ENCODE measurements at places on chromosomes 1 and 21.

DNA sequence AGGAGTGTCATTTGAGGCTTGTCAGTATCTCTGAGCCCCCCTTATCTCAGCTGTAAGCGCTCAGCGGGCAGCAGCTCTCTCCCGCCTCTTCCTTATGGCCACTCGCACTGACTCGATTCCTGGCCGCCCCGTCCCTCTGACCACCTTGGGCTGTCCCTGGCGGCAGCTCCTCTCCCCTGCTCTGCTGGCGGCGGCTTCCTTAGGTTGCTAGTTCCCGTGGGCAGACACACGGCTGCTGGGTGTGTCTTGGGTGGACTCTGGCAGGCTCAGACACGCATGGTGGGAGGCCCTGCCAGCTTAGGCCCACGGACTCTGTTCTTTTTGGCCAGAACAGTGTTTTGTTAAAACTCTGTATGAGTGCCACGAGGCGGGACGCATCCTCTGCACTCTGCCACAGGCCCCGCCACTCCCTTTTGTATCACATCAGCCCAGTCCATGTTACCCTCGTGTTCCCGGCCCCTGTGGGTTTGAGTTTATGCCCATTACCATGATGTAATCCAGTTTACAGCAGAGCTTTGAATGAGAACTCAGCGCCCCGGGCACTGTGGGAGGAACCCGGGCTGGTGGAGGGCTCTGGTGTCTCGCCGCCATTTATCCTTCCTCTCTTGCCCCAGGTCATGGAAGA, 45.9 kb downstream of the COQ8A start:
- no peak for DNase-seq

- DNase-seq = no peak
Observed at GRCh38 chr1:99727575-99728185, 38.8 kb downstream of the FRRS1 start.

- DNase-seq = no peak
Observed at GRCh38 chr1:68120136-68120791, 69.8 kb upstream of the DIRAS3 start.

DNA sequence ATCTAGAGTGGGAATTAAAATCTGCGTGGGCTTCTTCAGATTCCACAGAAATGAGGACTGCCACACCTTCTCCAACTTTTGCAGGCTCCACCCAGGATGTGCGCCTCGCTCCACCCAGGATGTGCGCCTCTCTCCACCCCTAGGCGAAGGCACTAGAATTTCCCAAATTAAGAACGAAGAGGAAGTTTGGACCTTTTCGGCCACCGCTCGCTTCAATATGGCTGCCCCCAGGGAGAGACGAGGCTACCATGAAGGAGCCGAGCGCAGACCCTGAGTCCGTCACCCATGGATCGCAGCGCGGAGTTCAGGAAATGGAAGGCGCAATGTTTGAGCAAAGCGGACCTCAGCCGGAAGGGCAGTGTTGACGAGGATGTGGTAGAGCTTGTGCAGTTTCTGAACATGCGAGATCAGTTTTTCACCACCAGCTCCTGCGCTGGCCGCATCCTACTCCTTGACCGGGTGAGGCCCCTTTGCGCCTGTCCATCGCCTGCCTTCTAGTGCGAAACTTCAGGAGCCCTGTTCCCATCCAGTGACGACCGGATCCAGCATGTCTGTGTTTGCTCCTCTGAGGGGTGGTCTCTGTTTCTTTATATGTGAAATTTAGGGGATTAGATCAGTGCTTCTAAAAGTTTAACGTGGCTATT, at the start of the genes CRYZ and TYW3:
TSS of gene CRYZ (minus strand) at position 91 of the 644 bp plus-strand sequence. CDS start 8,229 bp downstream, outside the sequence.
TSS of gene TYW3 (plus strand) at position 193 of the 644 bp plus-strand sequence. CDS start at position 286, 93 bp downstream.
- peak; percentile 59 for DNase-seq

GRCh38 chr1:2019172-2019543, at the start of gene GABRD:
TSS of gene GABRD (plus strand) at chr1:2019345. CDS start at chr1:2019424, 79 bp downstream.
- no peak for DNase-seq

DNA sequence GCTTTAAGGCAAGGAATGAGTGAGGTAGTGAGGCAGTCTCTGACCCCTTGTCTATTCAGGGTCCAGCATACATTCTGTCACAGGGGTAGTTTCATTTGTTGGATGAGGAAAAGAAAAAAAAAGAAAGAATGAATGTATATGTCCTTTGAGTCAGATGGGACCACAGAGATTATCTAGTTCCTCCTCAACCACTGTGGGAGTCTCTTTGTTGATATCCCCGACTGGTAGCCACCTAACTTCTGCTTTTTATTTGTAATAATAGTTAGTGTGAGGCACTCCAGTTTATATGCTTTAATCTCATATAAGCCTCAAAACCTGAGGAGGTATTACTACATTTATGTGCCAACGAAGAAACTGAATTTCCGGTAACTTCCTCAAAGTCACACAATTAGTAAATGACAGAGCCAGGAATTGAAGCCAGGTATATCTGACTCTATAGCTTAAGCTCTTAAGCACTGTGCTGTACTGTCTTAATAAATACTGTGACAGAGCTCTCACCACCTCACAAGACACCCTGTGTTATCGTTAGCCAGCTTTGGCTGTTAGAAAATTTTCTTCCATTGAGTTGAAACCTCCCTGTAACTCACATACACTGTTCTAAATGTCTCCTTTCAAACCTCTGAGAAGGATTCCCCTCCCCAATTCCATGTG, 82.2 kb downstream of the MDM4 start:
- no peak for DNase-seq

- no peak for DNase-seq
Observed at GRCh38 chr1:60052601-60053000, 21.0 kb downstream of the C1orf87 start.

- DNase-seq = no peak
Observed at GRCh38 chr1:157181790-157182189, 43.6 kb upstream of the ETV3 start.

Data from stimulated activated CD8-positive, alpha-beta memory T cell treated with anti-CD3 and anti-CD28 coated beads, Interleukin-4, amount 100 ng/mL, for 4 hours (primary cell).